Hippocampal formation (tissue), 2 donors: ENCODE measurements at places on chromosomes 3 and 15.

DNA sequence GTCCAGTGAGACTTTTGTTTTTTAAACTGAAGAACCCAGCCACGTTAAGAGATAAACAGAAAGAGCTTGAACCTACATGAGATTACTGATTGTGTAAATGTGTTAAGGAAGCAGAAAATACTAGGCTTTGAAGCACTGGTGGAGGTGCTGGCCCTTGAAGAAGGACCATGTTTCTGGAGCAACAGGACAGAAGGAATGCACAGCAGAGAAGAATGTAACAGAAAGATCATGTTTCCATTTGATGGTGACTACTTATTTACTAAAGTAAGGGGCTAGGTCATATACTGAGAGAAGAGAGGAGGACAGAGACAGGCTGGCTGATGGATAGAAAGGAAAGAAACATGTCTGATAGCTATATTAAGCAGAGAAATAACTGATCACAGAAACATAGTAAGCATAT is 88.8 kb downstream of the CLASP2 start:
- DNase-seq, result no peak

DNA sequence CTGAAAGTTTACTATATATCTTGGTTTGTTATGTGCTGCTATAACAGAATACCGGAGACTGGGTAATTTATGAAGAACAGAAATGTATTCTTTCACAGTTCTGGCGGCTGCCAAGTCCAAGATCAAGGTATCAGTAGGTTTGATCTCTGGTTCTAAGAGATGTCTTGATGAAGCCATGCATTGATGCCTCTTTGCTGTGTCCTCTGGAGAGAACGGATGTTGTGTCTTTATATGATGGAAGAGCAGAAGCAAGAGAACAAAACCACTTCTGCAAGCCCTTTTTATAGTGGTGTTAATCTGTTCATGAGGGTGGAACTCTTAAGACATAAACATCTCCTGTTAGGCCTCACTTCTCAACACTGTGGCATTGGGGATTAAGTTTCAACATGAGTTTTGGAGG is 62.7 kb downstream of the TCF12 start:
- no peak for DNase-seq

- DNase-seq, result no peak
Observed at GRCh38 chr3:185837414-185837813, 12.6 kb upstream of the IGF2BP2 start.

- DNase-seq, result no peak
Observed at GRCh38 chr3:150605998-150606641, 3.0 kb downstream of the SELENOT start.

GRCh38 chr3:178084938-178085816 is 451.1 kb upstream of the KCNMB2 start:
- peak; percentile 72 for DNase-seq

GRCh38 chr15:99427210-99427609 is 138.6 kb upstream of the MEF2A start:
- DNase-seq, result no peak

DNA sequence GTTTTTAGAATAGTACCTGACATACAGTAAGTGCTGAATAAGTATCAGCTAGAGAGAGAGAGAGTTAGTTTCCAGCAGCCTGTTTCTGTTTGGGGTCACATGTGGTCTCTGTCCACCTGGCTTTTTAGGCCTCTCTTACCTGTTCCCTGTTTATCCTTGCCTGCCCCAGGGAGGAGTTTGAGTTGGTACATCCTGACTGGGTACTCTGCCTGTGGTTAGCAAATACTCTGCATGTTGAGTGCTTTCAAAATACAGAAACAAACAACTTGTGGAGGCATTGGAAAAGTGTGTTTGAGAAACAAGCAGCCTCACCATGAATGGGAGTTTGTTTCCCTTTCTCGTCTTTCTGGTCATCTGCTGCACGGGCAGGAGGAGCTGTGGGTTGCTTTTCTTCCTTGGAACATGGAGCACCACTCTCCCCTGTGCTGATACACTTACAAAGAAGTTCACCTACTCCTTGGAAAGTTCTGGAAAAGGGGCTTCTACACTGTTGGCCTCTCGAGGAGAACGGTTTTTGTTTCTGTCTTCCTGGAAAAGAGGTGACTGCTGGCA is 166.1 kb downstream of the PGPEP1L start:
- DNase-seq, result no peak

DNA sequence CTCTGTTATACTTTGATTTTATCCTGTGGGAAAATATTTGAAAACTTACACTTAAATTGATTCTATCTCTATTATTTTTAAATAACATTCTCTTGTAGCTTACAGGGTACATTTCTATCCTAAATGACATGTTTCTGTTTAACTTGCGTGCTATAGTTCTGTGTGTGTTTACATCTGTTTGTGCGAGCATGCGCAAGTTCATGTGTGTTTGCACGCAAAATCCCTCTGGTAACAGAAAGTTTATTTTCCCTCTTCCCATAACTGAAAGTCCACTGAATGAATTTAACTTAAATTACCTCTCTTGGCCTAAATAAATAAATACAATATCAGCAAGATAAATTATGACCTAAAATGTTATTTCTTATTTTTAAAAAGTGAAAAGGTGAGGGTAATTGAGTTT is 117.3 kb upstream of the NEO1 start:
- DNase-seq, result no peak

- DNase-seq, result no peak
Observed at GRCh38 chr3:14031271-14031670, 93.4 kb downstream of the CHCHD4 start.

DNA sequence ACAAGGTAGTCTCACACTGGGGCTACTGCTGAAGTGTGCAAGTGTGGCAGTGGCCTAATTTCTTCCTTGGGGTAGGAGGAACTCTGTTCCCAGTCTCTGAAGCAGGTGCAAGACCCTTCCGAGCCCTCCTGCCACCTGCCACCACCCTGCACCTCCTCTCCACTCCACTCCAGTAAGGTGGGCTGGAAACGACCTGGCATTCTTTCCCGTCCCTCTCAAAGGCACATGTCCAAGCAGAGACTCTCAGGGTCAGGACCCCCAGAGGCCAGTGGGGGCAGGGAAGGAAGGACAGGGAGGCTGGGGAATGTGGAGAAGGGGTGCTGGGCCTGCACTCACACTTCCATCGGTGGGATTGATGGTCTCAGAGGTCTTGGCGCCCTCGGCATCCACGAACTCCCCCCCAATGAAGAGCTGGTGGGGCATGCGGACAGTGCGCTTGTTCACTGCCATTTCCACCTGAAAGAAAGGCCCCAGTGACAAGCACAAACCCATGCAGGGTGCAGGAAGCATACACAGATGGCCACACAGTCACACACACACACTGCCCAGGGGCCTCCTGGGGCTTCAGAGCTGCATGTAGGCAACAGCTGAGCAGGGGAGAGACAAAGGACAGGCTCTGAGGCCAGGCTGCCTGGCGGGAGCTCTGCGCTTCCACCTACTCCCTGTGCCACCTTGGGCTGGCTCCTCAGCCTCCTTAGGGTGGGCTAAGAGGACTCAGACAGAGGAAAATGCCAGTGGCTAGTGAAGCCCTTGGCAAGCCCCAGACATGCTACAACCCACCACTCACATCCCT is 43.8 kb downstream of the ALDH1L1 start:
- DNase-seq, result no peak

DNA sequence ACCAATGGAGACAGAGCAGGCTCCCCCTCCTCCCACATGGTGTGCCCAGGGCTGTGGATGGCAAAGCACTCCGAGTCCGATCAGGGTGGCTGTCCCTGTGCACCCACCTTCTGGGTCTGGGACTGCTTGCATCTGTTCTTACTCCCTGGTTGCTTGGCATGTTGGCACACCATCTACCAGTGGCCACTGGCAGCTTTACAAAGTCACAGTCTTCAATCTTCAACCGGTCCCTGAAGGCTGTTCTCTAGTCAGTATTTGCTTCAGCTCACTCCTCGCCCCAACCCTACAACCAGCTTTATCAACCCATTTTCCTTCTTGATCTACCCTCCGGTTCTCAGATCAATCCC is 14.8 kb downstream of the HOMER2 start:
- no peak for DNase-seq
